Activated CD8-positive, alpha-beta T cell treated with anti-CD3 and anti-CD28 coated beads for 36 hours (primary cell): ENCODE measurements at places on chromosomes 2 and 18. TPM values are rescaled to one million over a fixed set of nuclear protein-coding genes. Genes with fewer than 3 reads are reported as not detected.

ABCA12 gene
- not detected for total RNA-seq

PDE11A gene
- total RNA-seq, result not detected

FOXI3 gene
- total RNA-seq, result not detected

DNA sequence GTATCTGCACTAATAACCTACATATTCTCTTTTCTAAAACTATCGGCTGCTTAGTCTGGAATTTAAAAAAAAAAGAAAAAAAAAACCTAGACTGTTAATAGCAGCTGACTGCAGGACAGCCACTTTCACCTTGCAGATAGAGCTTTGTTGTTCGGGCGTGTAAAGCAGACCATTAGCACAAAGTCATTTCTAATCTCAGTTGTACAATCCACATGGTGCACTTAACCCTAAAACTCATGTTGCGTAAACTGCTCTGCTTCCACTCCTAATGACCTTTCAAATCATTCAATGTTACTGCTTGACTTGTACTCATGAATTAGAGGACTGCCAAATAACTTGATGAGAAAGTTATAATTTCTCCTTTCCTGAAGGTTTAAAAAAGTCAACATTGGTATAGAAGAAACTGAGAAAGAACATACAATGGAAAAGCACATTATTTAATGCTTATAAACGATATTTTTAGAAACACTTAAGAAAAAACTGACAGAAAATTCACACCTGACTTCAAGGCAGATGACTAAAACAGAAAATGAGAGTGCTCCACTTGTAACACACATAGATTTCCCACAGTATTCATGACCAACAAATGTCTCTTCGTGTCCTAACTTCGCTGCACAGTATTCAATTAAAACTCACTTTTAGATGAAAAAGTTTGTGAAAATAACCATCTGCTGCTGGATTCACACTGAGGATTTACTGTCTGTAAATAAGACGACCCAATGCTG, 2.6 kb downstream of the CDH2 start:
- H3K27me3 ChIP-seq, result peaks cover 30% of the 10 kb centered on the region
- no peak overlapping the region for H3K27ac ChIP-seq
- H3K36me3 ChIP-seq, result peaks cover 6% of the 10 kb centered on the region
- DNase-seq, result no peak

DNA sequence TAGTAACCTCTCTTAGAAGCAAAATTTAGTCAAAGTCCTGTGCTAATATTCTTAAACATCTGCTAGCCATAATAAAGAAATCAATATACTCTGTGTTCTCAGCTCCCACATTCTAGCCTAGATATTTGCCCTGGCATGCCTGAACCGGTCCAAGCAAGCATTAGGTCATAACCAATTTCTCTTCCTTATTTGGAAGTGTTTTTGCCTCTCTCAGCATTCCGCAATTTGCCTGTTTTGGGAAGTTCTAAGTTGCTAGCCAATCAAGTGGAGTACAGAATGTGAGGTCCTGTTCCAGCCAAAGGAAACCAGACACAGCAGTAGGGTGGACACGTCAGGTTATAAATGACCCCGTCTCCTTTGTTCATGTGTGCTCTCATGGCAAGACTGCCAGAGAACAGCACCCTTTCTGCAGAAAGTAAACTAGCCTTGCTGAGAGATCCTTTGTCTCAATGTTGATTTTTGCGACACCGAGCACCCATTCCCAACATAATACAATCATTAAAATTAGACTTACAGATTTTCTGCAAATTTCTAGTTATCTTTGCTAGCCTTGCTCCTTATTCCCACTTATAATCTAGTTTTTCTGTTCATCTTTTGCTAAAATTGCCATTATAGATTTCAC, 13.0 kb upstream of the SULT1C4 start:
- no peak overlapping the region for H3K4me3 ChIP-seq
- no peaks in the 10 kb centered on the region for H3K36me3 ChIP-seq
- no peak for DNase-seq
- no peaks in the 10 kb centered on the region for H3K4me1 ChIP-seq

GRCh38 chr2:184129073-184129472, 469.3 kb upstream of the ZNF804A start:
- DNase-seq, result no peak
- H3K4me1 ChIP-seq, result no peaks in the 10 kb centered on the region
- no peak overlapping the region for H3K4me3 ChIP-seq
- no peaks in the 10 kb centered on the region for H3K27me3 ChIP-seq
- no peak overlapping the region for H3K27ac ChIP-seq

- no peaks in the 10 kb centered on the region for H3K36me3 ChIP-seq
- H3K4me3 ChIP-seq, result no peak overlapping the region
- no peak overlapping the region for H3K27ac ChIP-seq
- DNase-seq, result no peak
- H3K27me3 ChIP-seq, result no peaks in the 10 kb centered on the region
Measured at GRCh38 chr2:129709001-129709955, 270.2 kb upstream of the RAB6C start.

GRCh38 chr2:85312404-85312803, 15.4 kb downstream of the TGOLN2 start:
- no peak overlapping the region for H3K4me3 ChIP-seq
- no peak overlapping the region for H3K27ac ChIP-seq
- no peaks in the 10 kb centered on the region for H3K27me3 ChIP-seq
- H3K36me3 ChIP-seq, result peaks cover 15% of the 10 kb centered on the region
